ENCODE measurements at places on chromosomes 2 and 18.

- no peak overlapping the region for H3K4me3 ChIP-seq
- H3K36me3 ChIP-seq = no peaks in the 10 kb centered on the region
- no peak for DNase-seq
- H3K4me1 ChIP-seq = peaks cover 11% of the 10 kb centered on the region
- no peak overlapping the region for H3K27ac ChIP-seq
- H3K27me3 ChIP-seq = no peaks in the 10 kb centered on the region
Measured at GRCh38 chr2:112811841-112812306, 24.7 kb downstream of the IL1B start.

GRCh38 chr2:43415592-43415991 lies 180.2 kb downstream of the THADA start:
- no peaks in the 10 kb centered on the region for H3K4me1 ChIP-seq
- H3K4me3 ChIP-seq = no peak overlapping the region
- no peaks in the 10 kb centered on the region for H3K27me3 ChIP-seq
- DNase-seq = no peak

GRCh38 chr2:20520128-20520527 lies 73.3 kb downstream of the RHOB start:
- peaks cover 12% of the 10 kb centered on the region for H3K4me1 ChIP-seq
- no peak for DNase-seq
- H3K36me3 ChIP-seq = no peaks in the 10 kb centered on the region
- no peaks in the 10 kb centered on the region for H3K27me3 ChIP-seq

DNA sequence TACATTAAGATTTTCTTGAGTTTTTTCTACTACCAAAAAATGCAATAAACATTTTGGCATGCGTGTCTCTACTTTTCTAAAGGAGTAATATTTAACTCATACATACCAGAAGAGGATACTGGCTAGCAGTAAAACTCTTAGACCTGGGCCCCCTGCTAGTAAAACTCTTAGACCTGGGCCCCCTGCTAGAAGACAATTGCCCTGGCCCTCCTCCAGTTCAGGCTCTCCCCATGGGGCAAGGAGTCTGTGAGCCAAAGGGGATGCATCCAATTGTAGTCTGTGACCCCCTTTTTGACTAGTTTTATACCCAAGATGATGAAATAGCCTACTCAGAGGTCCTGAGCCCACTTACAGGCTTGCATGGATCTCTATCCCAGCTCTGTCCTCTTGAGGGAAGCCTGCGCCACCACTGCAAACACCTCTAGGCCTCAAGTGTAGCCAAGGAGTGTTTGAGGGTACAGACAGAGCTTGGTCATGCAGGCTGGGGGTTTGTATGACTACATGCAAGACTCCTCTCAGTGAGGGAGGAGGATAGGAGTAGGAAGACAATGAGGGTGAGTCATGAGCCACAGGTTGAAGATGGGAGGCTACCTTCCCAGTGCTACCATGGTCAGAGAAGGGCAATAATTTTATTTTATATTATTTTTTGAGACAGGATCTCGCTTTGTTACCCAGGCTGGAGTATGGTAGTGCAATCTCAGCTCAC lies 45.2 kb upstream of the PGAP1 start:
- H3K27ac ChIP-seq = no peak overlapping the region
- DNase-seq = no peak
- H3K4me3 ChIP-seq = no peak overlapping the region
- H3K36me3 ChIP-seq = no peaks in the 10 kb centered on the region
- H3K27me3 ChIP-seq = no peaks in the 10 kb centered on the region
- H3K4me1 ChIP-seq = no peaks in the 10 kb centered on the region
